ENCODE measurements at places on chromosomes 1 and 21. TPM values are rescaled to one million over a fixed set of nuclear protein-coding genes. Genes with fewer than 3 reads are reported as not detected.

Gene THEMIS2
- 0.43 TPM for polyA plus RNA-seq

Gene LRRC8B
- polyA plus RNA-seq = 12.6 TPM

Gene SEMA4A
- polyA plus RNA-seq = 0.15 TPM

Gene SLC45A3
- not detected for polyA plus RNA-seq

Gene CELA2B
- not detected for polyA plus RNA-seq

Gene KRTAP8-1
- polyA plus RNA-seq = not detected

Gene VAV3
- 33.7 TPM for polyA plus RNA-seq

Gene LAPTM5
- not detected for polyA plus RNA-seq

Gene LIN9
- polyA plus RNA-seq = 2.3 TPM

Gene AGT
- polyA plus RNA-seq = 0.48 TPM

Gene ZBTB37
- 0.59 TPM for polyA plus RNA-seq

Gene GSTM1
- 26.0 TPM for polyA plus RNA-seq

Gene AGRN
- 0.13 TPM for polyA plus RNA-seq

Gene NDUFV3
- 57.9 TPM for polyA plus RNA-seq

Gene CFHR4
- polyA plus RNA-seq = not detected

Gene KCNA2
- 55.5 TPM for polyA plus RNA-seq

Gene CCDC181
- 13.1 TPM for polyA plus RNA-seq

Gene CSF3R
- not detected for polyA plus RNA-seq

Gene ANKRD35
- polyA plus RNA-seq = 0.78 TPM

Gene ANGEL2
- 13.5 TPM for polyA plus RNA-seq

Gene WNT2B
- 1.3 TPM for polyA plus RNA-seq

Gene FMO3
- not detected for polyA plus RNA-seq

Gene C21orf91
- 3.2 TPM for polyA plus RNA-seq

Gene GABPB2
- polyA plus RNA-seq = 3.0 TPM

Gene S100A8
- polyA plus RNA-seq = not detected

Gene KCNE1
- polyA plus RNA-seq = not detected

Gene MTMR11
- polyA plus RNA-seq = 2.7 TPM

Gene C8B
- polyA plus RNA-seq = not detected

Gene CDC42BPA
- polyA plus RNA-seq = 201 TPM

Gene CELA3A
- polyA plus RNA-seq = not detected

Gene SERPINC1
- polyA plus RNA-seq = not detected

Gene CACHD1
- polyA plus RNA-seq = 3.1 TPM

Gene BATF3
- 18.0 TPM for polyA plus RNA-seq

Gene ERVH48-1
- polyA plus RNA-seq = not detected

Gene OXCT2
- not detected for polyA plus RNA-seq

Gene FCRL6
- polyA plus RNA-seq = not detected

Gene TACSTD2
- polyA plus RNA-seq = not detected

Gene CASZ1
- polyA plus RNA-seq = not detected

Gene LAMC2
- polyA plus RNA-seq = 0.84 TPM

Gene RIPPLY3
- polyA plus RNA-seq = not detected

Data from Purkinje cell (primary cell).